Activated naive CD8-positive, alpha-beta T cell treated with anti-CD3 and anti-CD28 coated beads for 36 hours (primary cell): ENCODE measurements at places on chromosomes 16 and 17. TPM values are rescaled to one million over a fixed set of nuclear protein-coding genes. Genes with fewer than 3 reads are reported as not detected.

GRCh38 chr16:58518083-58518979 lies 3.0 kb downstream of the SETD6 start:
- DNase-seq: no peak

DNA sequence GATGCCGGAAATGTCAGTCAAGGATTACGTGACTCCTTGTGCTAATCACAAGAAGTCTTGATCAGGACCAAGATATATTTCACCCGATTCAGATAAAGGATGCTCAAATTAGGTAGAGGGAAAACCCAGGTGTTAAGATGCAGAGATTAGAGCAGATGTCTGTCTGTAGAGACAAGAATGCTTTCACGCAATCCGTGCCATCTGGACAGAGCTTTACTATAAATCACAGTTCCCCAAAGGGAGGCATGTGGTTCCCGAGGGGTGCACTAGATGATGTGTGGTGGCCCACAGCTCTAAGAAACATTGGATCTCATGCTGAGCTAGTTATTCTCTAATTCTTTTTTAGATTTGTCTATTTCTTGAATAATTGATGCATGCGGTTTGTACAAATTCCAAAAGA lies 9.8 kb upstream of the MAP3K14 start:
- DNase-seq: no peak

DNA sequence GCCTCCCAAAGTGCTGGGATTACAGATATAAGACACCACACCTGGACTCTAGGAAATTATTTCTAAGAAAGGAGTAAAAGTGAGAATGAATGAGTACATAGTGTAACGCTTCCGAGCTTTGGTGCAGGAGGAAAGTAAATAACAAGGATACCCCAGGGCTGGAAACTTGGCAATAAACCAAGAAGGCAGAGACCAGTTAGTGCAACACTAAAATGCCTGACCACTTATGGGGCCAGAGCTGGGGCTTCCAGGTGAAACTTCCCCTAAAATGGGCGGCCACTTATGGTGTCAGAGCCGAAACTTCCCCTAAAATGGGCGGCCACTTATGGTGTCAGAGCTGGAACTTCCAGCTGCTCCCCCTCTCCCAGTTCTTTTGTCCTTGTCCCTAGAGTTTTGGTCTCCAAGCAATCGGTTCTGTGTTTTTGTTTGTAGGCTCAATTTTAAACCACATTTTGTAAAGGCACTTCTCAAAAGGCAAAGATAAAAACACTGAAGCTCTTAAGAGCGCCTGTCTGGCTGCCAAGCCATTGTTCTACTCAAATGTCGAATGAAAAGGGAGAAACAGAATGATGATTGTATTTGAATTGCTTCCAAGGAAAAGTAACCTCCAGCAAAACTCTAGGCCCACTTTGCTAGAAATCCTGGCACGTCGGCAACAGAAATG lies 63.9 kb downstream of the NXN start:
- DNase-seq: no peak

GRCh38 chr17:17541640-17542001 lies 45.4 kb upstream of the RASD1 start:
- no peak for DNase-seq

DNA sequence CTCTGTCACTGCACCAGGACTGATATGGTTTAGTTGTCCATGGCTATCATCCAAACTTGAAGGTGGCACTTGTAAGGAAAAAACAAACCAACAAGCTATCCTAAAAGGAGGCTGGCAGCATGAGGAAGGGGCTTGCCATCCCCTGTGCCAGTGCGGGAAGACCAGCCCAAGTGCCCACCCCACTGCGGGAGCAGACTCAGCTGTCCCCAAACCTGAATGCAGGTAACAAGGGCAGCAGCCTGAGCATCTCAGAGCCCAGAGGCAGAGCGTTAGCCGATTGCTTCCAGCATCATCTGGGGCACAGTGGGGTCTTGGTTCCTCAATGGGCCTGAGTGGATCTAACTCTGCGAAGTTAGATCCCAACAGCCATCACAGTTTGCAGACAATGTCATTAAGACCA lies 29.2 kb upstream of the C16orf78 start:
- DNase-seq: no peak

DNA sequence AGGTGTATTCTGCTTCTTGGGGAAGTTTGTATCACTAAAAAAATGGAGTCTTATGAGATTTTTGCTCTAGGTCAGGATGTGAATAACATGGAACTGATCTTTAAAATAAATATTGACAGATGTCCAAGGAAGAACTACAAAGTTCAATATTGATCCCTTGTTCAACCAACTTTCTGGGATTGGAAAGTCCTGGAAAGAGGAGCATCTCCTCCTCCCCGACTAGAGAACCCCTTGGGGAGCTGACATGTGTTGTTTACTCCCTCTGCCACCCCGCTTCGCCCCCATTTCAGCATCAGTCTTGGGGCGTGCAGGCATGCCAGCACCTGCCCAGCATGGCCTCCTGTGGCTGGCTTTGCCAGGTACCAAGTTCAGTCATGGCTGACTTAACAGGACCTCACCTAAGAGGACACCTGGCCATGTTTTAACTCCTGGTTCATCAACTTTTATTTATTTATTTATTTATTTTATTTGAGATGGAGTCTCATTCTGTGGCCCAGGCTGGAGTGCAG lies 33.8 kb downstream of the PMFBP1 start:
- no peak for DNase-seq

DNA sequence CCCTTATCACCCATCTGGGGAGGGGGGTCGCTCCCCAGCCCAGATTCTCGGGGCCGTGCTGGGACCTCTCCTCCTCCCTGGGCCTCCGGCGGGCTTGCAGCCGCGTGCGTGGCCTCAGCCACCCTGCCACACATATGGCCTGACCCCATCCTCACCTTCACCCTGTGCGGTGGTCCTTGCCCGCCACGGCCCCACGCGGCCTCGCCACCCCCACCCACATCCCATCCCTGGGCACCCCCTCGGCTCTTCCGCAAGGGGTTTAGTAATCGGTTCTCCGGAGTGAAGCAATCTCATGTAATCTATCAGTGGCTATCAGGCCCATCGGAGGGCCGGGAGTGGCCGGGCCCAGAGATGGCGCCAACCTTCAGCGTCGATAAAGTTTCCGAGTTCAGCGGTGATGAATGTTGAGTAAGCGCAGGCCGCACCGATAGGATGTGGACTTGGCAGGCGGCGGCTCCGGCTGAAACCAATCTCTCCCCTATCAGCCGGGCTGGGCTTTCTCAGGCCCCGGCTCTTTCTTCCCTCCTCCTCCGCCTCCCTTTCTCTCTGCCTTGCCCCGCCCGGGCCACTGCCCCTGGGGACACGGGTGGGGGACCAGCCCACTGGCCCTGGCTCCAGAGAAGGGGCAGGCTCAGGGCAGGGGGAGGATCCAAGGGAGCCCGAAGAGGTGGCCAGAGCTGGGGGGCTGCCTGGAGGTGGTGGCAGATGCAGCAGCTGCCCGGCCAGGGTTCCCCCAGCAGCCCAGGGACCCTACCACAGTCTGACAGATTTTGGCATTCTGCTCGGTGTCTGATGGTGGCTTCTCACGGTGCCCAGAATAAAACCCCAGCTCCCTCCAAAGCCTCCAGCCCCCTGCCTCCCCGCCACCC lies 20.8 kb downstream of the ZFPM1 start:
- DNase-seq: no peak

DNA sequence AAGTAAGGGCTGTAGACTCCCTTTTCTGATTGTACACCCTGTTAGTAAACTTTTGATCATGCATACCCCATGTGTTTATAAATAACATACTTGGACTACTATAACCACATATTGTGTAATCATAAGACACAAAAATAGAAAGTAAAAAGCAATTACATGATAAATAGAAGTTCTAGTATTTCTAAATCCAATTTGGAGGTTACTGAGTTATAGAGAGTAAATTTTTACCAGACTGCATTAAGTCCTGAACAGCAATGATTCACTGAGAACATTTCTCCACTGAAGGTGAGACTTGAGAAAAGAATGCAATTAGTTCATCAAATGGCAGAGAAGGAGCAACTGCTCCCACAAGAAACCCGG lies 7.7 kb upstream of the TBKBP1 start:
- DNase-seq: no peak

GRCh38 chr17:50187751-50188530 lies 13.5 kb downstream of the COL1A1 start:
- no peak for DNase-seq

DNA sequence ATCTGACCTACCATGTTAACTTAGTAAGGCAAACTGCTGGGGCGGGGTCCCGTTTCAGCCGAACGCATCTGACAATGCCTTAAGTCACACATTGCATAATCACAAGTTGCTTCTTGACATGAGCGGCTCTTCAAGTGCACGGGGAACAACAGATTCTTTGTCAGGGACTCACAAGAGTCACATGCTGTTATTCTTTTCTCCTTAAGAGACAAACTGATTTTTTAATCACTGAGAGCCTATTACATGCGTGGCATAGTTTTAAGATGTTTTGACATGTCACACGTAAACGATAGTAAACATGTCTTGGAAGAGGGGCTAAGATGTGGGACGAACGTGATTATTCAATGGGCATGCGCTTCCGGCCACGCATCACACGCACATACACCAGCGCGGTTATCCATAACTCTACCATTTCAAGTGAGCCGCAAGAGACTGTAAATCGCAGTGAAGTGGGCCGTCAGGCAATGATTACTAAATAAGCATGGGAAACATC lies 63.4 kb downstream of the ADCY9 start:
- no peak for DNase-seq

DNA sequence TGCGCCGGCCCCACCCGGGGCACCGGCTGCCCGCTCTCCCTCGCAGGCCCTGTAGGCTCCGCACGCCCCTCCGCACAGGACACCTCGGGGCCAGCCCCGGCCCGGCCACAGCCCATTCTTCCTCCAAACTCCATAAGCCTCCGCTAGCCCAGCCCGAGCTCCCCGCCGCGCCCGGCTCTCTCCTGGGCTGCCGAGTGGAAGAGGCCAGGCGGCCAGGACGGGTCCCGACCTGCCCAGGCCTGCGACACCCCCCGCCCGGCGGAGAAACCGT lies 397 bp downstream of the NCOR1 start:
- DNase-seq: peak; percentile 59

DNA sequence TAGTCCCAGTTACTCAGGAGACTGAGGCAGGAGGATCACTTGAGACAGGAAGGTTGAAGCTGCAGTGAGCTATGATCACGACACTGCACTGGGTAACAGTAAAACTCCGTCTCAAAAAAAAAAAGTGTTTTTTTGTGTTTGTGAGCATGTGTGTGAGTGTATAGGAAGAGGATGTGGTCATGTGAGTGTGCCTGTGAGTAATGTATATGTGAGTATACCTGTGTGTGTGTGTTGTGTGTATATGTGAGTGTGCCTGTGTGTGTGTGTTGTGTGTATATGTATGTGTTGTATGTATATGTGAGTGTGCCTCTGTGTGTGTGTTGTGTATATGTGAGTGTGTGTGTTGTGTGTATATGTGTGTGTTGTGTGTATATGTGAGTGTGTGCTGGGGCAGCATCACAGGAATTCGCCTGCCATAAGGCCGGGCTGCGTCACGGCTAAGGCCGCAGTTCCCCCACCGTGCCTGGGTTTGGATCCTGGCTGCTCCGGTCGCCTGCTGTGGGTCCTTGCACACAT lies 21.4 kb upstream of the NPTX1 start:
- DNase-seq: no peak

DNA sequence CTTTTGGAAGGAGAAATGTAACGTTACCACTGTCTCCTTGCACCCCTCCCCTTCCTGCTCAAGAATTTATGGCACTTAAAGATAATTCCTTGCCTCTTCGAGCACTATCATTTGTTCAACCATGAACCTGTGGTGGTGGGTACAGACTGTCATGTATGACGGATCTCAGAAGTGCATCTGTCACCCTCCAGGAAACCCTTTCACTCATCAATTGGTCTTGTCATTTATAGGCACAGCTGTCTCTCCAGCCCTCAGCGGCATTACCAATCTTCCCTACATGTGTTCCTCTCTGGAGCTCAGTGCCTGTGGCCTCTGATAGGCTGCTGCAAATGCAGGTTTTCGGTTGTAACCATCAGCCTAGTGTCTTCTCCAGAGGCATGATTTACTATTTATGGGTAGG lies 15.0 kb downstream of the CNTNAP4 start:
- DNase-seq: no peak

- DNase-seq: no peak
Measured at GRCh38 chr17:1562176-1562643, 382 bp downstream of the PITPNA start.

- peak; percentile 67 for DNase-seq
Measured at GRCh38 chr16:49407873-49408550, 34.4 kb downstream of the C16orf78 start.

DNA sequence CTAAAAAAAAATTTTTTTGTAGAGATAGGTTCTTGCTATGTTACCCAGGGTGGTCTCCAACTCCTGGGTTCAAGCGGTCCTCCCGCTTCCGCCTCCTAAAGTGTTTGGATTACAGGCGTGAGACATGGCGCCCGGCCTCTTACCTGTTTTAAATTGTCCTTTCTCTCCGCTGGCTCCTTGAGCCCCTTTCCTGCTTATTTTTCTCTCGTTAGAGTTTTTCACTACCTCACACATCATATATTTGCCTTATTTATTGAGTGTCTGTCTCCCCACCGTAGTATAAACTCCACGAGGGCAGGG lies 760 bp upstream of the SEC14L5 start:
- no peak for DNase-seq

GRCh38 chr17:44071198-44071520 lies 624 bp downstream of the G6PC3 start:
- no peak for DNase-seq

DNA sequence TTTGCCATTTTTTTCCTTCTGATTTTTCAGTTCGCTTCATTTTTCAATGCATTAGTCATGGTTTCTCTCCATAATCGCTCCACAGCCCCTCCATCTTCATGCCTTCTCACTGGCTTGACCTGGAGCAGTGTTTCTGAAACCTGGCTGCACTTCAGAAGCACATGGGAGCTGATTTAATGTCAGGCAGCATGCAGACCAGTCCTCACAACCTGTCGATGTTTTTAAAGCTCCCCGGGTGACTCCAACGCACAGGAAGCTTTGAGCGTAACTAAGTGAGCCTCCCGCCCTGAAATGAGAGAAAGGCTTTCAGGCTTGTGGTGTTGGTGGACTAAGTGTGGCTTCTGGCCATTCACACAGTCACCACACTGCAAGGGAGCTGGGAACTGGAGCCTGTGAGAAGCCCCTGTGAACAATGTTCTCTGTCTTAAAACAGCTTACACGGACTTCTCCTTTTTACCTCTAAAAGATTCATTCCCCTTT lies 16.8 kb upstream of the DRG2 start:
- DNase-seq: no peak

- DNase-seq: no peak
Measured at GRCh38 chr16:9948933-9949332, 233.3 kb downstream of the GRIN2A start.

GRCh38 chr17:9241371-9241712 lies 220.0 kb downstream of the NTN1 start:
- no peak for DNase-seq

Gene GPRC5C
- 2.1 TPM for total RNA-seq

Gene PRR11
- 67.3 TPM for total RNA-seq

Gene OTOP3
- not detected for total RNA-seq

Gene KRTAP4-5
- total RNA-seq: not detected

Gene PPY
- not detected for total RNA-seq

Gene NEUROD2
- total RNA-seq: not detected

Gene ASPHD1
- total RNA-seq: 1.3 TPM

Gene CRYBA1
- total RNA-seq: not detected

Gene PNMT
- total RNA-seq: not detected

Gene CD300E
- total RNA-seq: not detected

Gene PLA2G10
- total RNA-seq: not detected

Gene NXPH3
- 0.10 TPM for total RNA-seq

Gene PIK3R5
- total RNA-seq: 27.9 TPM

Gene MYL11
- 1.5 TPM for total RNA-seq
